H7 (cell line): ENCODE measurements at places on chromosomes 3 and 15.
A peak's percentile ranks its signal among the peaks of the same experiment; 100 is the strongest.

- no peak for DNase-seq
Measured at GRCh38 chr3:94799420-94800060, 736.7 kb downstream of the NSUN3 start.

DNA sequence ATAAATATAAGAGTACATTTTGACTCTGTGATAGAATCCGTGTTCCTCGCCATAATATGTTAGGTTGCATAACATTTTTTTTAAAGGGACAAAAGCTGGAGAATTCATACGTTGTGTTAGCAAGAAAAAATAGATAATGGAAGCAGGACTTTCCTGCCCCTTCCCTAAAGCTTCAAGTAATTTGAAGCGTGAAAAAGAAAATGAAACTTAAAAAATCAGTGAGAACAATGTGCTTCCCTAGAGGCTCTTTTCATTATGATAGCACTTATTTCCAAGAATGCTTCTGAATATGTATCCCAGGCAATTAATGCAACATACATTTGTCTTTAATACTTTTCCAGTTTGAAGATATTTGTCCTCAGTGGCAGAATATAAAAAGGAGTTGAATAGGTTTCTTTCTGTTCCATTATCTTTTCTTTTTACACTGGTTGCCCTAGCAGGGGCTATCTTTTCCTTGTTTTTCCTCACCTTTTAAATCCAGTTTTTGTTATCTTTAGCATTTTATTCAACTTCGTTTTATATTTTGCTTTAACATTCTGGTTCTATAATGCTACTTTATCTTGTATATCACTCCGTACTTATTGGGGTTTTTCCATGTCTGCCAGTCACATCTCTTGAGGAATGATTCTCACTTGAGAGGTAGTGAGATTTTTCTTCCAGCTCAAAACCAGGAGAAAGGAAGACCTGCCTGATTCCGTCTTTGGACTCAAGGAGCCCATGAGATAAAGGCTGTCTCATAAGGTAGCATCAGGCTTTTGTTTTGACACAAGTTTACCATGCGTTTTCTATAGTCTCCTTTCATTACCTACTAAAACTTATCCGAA is 113.8 kb downstream of the MBNL1 start:
- DNase-seq = no peak

DNA sequence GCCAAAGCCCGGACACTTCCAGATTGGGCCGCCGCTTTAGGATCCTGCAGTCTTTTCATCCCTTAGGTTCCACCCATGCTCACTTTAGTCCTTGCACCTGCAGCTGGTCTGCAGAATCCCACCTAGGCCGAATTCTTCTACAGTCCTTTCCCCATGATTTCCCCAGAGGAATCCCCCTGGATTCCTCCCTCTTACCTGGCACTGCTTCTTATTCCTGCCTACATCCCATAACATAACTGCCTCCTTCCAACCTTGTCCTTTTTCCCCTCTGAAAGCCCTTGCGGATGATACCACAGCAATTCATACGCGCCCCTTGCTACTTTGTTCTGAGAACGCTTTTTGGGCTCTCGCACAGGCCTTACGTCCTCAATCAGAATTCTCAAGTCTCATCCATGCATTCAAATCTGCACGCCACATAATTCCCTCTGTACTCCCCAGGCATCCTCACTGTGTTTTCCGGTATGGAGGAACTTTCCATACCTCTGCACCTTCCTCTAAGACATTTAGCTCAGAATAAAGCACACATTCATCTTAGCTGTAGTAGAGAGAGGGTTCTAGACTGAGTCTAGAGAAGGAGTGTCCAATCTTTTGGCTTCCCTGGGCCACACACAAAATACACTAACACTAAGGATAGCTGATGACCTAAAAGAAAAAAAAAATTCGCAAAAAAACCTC is 619 bp downstream of the EIF2AK4 start:
- no peak for DNase-seq

DNA sequence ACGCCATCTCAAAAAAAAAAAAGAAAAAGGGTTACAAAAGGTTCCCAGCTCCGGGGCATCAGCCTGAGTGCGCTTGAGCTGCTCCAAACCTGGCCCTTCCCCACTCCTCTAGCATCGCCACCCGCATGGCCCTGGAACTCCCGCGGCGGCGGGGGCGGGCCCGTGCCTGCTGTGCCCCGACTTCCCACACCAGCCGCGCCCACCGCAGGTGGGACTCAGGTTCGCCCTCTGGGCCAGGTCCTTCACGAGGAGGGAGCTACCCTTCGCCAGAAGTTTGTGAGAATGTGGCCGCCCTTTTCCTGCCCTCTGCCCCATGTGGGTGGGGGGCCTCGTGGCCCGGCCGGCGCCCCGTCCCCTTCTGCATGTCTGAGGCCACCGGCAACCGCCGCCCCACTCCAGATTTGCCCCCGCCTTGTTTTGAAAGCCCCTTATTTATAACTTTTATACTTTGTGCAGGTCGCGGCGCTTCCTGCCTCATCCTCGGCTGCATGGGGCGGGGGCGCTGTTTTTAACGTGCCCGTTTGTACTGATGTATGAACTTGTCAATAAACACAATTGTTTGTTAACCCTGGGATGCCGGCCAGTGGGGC is 507 bp upstream of the JMJD7 start:
- peak; percentile 91 for DNase-seq

GRCh38 chr3:12773030-12773709 is 14.1 kb upstream of the TMEM40 start:
- no peak for DNase-seq
